ENCODE measurements at places on chromosomes 12 and 14. TPM values are rescaled to one million over a fixed set of nuclear protein-coding genes. Genes with fewer than 3 reads are reported as not detected.

- H3K36me3 ChIP-seq, result no peaks in the 10 kb centered on the region
- H3K4me1 ChIP-seq, result peaks cover 13% of the 10 kb centered on the region
- no peaks in the 10 kb centered on the region for H3K27me3 ChIP-seq
- peak overlapping the region; percentile 53 for H3K27ac ChIP-seq
- DNase-seq, result peak; percentile 40
Measured at GRCh38 chr14:63650256-63650952, 8.7 kb upstream of the WDR89 start.

GRCh38 chr12:54689984-54690383 is 41.8 kb upstream of the DCD start:
- no peaks in the 10 kb centered on the region for H3K27me3 ChIP-seq
- H3K4me1 ChIP-seq, result peaks cover 22% of the 10 kb centered on the region
- H3K27ac ChIP-seq, result no peak overlapping the region
- no peak for DNase-seq
- no peaks in the 10 kb centered on the region for H3K36me3 ChIP-seq

- no peaks in the 10 kb centered on the region for H3K36me3 ChIP-seq
- no peak overlapping the region for H3K27ac ChIP-seq
- H3K27me3 ChIP-seq, result no peaks in the 10 kb centered on the region
- H3K4me3 ChIP-seq, result no peak overlapping the region
Measured at GRCh38 chr12:9796346-9796745, 30.9 kb upstream of the KLRF1 start.

DNA sequence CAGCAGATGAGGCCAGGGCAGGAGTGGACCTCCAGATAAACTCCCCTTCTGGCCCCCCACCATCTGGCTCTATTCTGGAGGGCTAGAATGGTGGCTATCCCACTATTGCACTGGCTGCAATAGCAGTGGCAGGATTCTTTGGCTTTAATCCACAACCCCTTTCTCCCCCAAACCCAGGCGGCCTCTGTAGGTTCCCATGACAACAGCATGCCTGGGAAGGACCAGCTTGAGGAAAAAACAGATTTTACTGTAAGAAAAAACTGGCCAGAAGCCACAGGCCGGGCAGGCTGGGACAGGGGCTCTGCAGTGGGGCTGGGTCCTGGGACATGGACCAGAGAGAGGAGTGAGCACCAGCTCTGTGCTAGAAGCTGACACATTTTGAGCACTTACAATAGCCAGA is 13.6 kb upstream of the ACVR1B start:
- no peak for DNase-seq
- H3K27me3 ChIP-seq, result no peaks in the 10 kb centered on the region
- no peaks in the 10 kb centered on the region for H3K36me3 ChIP-seq
- H3K27ac ChIP-seq, result no peak overlapping the region
- H3K4me3 ChIP-seq, result no peak overlapping the region

GRCh38 chr12:78183824-78184223 is 353.1 kb downstream of the NAV3 start:
- no peaks in the 10 kb centered on the region for H3K36me3 ChIP-seq
- H3K4me3 ChIP-seq, result no peak overlapping the region
- H3K27me3 ChIP-seq, result no peaks in the 10 kb centered on the region
- no peaks in the 10 kb centered on the region for H3K4me1 ChIP-seq
- H3K27ac ChIP-seq, result no peak overlapping the region

DNA sequence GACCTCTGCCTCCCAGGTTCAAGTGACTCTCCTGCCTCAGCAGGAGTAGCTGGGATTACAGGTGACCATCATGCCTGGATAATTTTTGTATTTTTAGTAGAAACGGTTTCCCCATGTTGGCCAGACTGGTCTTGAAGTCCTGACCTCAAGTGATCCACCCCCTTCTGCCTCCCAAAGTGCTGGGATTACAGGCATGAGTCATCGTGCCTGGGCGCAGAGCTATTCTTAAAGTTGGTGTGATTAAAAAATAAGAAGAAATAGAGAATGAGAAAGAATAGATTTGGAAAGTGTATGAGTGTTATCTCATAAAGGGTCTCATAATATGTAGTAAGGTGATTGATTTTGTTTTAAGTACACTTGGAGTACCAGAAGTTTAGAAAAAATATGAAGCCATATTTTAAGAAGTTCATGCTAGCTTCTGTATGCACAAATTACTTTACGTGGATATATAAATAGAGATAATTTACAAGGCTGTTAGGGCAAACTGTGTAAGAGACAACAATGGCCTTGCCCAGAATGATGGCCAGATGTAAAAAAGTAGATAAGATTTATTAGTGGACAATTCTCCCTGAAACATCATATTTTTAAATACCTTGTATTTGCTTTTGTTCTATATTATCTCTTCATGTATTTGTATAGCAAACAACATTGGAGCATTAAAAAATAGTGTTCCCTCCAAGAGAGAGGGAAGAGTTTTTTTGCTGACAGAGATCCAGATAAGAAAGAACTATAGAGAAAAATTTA is 1108.5 kb downstream of the SLC16A7 start:
- no peaks in the 10 kb centered on the region for H3K27me3 ChIP-seq
- H3K27ac ChIP-seq, result no peak overlapping the region
- H3K36me3 ChIP-seq, result no peaks in the 10 kb centered on the region
- no peak for DNase-seq
- no peak overlapping the region for H3K4me3 ChIP-seq
- H3K4me1 ChIP-seq, result no peaks in the 10 kb centered on the region

Gene CLEC12A
- not detected for total RNA-seq

Gene OVCH1
- 0.52 TPM for total RNA-seq

Gene OR4E2
- total RNA-seq, result not detected

Gene KIF5A
- 1.3 TPM for total RNA-seq

DNA sequence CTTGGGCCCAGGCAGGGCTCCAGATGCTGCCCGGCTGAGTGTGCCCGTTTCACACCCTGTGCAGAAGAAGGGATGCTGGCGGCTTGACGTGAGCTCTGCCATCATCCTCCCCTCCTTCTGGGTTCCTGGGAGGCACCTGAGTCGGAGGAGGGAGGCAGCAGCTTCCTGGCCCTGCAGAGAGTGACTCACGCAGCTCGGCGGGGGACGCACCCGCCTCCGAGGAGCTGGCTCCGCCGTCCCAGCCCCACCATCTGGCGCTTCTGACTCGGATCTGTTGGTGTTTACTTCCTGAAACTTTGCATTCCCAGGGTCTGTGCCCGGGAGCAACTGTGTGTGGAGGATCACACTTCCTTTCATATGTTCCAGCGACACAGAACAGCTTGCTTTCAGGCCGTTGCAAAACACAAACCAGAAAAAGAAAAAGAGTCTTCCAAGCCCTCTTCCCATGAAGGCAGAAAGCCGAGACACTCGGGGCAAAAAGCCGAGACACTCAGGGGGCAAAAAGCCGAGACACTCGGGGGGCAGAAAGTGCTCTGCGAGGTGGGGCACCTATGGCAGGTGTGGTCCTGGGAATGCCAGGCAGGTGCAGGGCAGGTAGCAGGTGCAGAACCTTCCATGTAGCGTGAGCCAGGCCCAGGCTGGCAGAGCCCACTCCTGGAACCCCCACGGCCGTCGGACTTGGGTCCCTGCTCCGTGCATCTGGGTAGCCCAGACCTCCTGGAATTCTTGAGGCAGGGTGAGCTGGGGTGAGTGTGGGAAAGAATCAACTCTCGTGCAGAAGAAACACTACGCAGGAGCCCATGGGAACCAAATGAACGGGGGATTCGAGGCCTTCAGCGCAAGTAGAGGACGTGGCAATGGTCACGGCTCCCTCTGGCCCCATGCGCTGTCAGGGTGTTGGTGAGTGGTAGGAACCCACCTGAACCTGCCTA is 27.6 kb upstream of the GALNT9 start:
- no peaks in the 10 kb centered on the region for H3K27me3 ChIP-seq
- no peaks in the 10 kb centered on the region for H3K36me3 ChIP-seq
- H3K4me1 ChIP-seq, result no peaks in the 10 kb centered on the region
- no peak overlapping the region for H3K27ac ChIP-seq
- no peak overlapping the region for H3K4me3 ChIP-seq
- DNase-seq, result no peak

DNA sequence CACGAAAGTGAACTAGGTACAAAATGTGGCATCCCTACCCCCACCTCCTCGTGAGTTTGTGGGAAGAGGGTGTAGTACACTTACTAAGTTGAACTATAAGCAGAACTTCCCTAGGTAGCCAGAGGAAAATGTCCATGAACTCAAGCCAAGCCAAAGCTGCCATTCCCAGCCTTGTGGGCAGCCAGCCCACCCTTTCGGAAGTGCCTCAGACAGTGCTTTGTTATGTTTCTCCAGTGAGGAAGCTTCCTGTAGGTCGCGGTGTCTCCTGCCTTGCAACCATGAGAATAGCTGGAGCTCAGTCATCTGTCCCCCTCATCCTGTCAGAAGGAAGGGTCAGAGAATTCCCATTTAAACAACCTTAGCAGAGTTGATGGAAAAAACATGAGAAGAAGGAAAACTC is 266.9 kb downstream of the DUSP6 start:
- no peak overlapping the region for H3K27ac ChIP-seq
- H3K4me3 ChIP-seq, result no peak overlapping the region
- no peak for DNase-seq
- no peaks in the 10 kb centered on the region for H3K27me3 ChIP-seq
- peaks cover 25% of the 10 kb centered on the region for H3K4me1 ChIP-seq
- H3K36me3 ChIP-seq, result no peaks in the 10 kb centered on the region

DNA sequence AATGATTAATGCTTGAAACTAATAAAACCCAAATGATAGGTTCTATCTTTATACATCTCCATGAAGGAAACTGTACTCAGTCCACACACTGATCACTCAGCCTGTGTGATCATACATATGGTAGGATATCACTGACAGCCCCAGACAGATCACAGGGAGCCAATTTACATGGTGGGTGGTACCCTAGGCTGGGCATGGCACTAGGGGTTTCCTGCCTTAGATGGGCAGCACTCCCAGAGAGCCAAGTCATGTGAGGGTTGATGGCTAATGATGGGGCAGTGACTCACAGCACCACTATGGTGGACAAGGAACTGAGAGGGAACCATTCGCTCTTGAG is 89.6 kb upstream of the PTPRR start:
- no peak overlapping the region for H3K27ac ChIP-seq
- H3K36me3 ChIP-seq, result no peaks in the 10 kb centered on the region
- no peak for DNase-seq

Gene CD163
- 19.4 TPM for total RNA-seq

DNA sequence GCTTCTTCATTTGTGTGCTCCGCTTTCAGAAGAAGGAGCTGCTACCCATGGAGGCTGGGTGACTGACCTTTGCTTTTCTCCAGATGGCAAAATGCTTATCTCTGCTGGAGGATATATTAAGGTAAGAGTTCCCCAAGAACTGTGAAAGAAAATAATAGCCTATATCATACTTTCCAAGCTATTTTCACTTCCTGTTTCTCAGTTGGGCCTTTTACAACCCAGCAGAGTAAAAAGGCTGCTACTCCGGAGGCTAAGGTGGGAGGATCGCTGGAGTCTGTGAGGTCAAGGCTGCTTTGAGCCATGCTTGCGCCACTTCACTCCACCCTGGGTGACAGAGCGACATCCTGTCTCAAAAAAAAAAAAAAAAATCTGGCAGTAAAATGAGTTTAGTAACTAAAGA is 82.1 kb downstream of the APAF1 start:
- H3K4me1 ChIP-seq, result no peaks in the 10 kb centered on the region
- H3K27me3 ChIP-seq, result no peaks in the 10 kb centered on the region
- H3K4me3 ChIP-seq, result no peak overlapping the region
- peaks cover 4% of the 10 kb centered on the region for H3K36me3 ChIP-seq

DNA sequence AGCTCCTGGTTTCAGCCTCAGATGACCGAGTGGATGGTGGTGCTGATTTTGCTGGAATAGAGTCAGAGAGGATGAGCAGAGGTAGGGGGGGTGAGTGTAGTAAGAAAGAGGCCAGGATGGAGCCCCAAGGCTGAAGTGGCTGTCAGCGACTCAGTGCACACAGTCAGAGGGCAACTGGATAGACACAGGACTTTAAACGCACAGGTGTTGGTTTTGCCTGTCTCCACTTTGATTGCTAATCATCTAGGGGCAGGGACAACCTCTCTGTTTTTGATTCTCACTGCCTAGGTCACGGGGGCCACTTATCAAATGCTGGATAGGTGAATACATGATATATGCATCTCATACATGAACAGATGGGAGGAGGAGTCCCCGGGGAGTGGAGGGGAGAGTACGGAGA is 99.5 kb downstream of the EGLN3 start:
- no peak overlapping the region for H3K4me3 ChIP-seq
- H3K4me1 ChIP-seq, result no peaks in the 10 kb centered on the region
- H3K27me3 ChIP-seq, result no peaks in the 10 kb centered on the region
- no peak overlapping the region for H3K27ac ChIP-seq
- H3K36me3 ChIP-seq, result no peaks in the 10 kb centered on the region
- no peak for DNase-seq

- no peaks in the 10 kb centered on the region for H3K4me1 ChIP-seq
- H3K36me3 ChIP-seq, result no peaks in the 10 kb centered on the region
- no peak overlapping the region for H3K4me3 ChIP-seq
- H3K27me3 ChIP-seq, result no peaks in the 10 kb centered on the region
- no peak overlapping the region for H3K27ac ChIP-seq
Measured at GRCh38 chr14:44586910-44587309, 79.8 kb upstream of the FSCB start.

Gene TMEM132D
- under 0.01 TPM for total RNA-seq

GRCh38 chr14:75578786-75579337 is 442 bp downstream of the FLVCR2 start:
- H3K36me3 ChIP-seq, result no peaks in the 10 kb centered on the region
- peaks cover 18% of the 10 kb centered on the region for H3K4me1 ChIP-seq
- H3K4me3 ChIP-seq, result peak overlapping the region; percentile 41
- H3K27me3 ChIP-seq, result no peaks in the 10 kb centered on the region
- H3K27ac ChIP-seq, result no peak overlapping the region

Gene GRIP1
- 7.5 TPM for total RNA-seq

DNA sequence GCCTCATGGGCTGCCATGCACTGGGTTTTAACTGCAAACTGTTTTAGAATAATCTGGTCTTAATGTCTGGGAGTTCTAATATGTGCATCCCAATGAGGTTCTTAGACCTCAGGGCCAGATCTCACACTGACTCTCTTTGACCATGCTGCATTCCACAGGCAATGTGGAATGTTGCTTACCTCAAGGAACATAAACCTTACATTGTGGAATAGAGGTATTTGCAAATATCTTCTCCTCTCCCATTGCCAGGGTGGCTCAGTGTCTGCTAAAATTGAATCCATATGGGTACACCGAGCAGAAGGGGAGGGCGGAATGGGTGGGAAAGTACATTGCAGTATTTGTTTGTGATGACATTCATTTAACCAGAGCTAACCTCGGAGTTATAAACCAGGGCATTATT is 78.6 kb downstream of the CHST11 start:
- DNase-seq, result no peak
- H3K4me3 ChIP-seq, result no peak overlapping the region
- no peak overlapping the region for H3K27ac ChIP-seq
- peaks cover 18% of the 10 kb centered on the region for H3K4me1 ChIP-seq

Gene LRRC43
- not detected for total RNA-seq
